ENCODE measurements at places on chromosomes 16 and 17.

DNA sequence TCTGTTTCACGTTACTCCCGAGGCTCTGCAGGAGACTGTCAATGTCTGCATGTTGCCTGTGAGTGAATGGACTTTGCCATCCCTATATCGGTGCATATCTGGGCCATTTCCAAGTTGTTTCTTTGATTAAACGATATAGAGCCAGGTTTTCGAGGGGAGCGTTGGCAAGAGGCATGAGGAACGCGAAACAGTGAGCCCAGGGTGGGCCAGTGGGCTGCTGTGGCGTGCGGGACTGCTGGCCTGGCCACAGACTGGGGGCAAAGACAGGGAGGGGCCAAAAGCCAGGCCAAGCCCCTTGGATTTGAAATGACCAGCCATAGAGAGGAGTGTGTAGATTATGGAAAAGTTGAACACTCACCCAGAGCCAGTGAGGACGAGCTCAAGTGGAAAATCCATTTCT, 3.5 kb downstream of the CRHR1 start:
- no peak for DNase-seq

DNA sequence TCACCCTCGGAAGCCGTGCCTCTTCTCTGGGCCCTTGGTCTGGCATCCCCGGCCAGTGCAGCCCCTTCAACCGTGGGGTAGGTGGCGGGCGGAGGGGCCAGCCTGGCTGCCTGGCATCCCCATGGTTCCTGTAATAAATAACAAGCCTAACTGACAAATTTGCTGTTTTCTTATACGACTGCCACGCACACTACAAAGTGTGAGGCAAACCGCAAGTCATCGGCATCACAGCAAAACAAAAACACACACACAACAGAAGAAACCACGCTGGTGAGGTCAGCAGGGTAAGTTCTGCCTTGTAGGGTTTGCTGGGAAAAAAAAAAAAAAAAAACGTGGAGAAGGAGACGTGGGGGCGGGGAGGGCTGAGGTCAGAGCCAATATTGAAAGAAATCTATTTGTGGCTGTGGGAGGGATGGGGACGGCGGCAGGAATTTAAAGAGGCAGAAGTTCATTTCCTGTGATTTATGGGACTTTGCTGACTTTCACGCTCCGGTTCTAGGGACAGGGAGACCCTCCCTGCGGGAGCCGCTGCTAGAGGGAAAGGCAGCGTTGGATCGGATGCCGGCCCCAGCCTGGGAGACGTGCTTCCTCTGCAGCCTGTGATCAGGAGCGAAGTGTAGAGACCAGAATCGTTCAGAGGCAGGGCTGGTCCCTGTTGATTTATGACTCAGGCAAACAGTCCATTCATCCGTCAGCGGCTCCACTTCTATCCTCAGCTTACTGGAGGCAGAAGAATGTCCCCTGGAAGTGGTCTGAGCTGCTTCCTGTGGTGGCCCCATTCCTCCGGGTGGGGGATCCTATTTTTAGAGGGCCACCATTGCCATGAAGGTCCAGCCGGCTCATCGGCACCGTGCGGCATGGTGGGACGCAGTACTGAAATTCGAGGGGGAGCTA, 162.8 kb downstream of the FOXL1 start:
- no peak for DNase-seq

DNA sequence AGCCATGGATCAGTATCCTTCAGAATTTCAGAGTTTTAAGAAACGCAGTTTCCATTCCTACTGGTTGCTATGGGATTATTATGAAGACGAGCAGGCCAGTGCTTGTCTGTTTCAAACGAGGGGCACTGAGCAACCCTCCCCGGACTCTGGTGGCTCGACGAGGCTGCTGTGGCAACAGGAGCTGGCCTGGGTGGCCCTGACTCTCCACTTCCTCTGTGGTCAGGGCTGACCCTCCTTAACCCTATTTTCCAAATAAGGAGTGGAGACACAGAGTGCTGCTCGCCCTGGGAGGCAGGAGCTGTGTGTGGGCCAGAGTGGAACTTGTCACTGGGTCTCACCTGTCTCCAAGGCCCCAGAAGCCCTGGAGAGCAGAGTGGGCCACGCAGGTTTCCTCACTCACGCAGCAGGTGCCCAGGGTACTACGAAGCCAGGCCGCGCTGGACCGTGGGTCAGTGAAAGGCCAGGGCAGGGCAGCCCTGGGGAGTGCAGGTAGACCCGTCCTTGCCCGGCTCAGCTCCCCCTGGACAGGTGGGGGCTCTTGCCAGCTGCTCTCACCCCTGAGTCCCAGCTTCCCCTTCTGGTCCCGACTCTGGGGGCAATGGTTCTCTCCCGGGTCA, 3.3 kb downstream of the GALNS start:
- DNase-seq = no peak

GRCh38 chr17:66855204-66855603, 20.3 kb downstream of the CACNG5 start:
- DNase-seq = peak; percentile 8

GRCh38 chr16:22394121-22394520, 19.7 kb upstream of the CDR2 start:
- DNase-seq = no peak

GRCh38 chr17:59342681-59343131, 11.3 kb downstream of the YPEL2 start:
- no peak for DNase-seq

DNA sequence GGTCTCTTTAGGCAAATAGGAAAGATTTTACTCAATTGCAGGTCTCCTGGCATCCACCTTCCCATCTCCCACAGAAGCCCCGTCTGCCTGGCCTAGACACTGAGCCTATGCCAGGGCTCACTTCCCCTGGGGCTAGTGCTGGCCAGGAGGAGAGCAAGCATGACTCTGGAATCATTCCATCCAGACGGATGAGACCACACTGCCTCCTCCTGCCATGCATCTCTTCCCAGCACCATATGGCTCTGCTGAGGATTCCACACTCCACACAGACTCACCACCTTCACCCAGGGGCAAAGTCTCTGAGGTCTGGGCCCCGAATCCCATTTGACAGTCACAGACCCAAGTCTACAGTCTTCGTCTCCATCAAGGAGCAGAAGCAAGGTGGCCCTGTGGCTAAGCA, 346.5 kb downstream of the C16orf95 start:
- no peak for DNase-seq

GRCh38 chr16:52293204-52293603, 253.7 kb downstream of the TOX3 start:
- DNase-seq = no peak

DNA sequence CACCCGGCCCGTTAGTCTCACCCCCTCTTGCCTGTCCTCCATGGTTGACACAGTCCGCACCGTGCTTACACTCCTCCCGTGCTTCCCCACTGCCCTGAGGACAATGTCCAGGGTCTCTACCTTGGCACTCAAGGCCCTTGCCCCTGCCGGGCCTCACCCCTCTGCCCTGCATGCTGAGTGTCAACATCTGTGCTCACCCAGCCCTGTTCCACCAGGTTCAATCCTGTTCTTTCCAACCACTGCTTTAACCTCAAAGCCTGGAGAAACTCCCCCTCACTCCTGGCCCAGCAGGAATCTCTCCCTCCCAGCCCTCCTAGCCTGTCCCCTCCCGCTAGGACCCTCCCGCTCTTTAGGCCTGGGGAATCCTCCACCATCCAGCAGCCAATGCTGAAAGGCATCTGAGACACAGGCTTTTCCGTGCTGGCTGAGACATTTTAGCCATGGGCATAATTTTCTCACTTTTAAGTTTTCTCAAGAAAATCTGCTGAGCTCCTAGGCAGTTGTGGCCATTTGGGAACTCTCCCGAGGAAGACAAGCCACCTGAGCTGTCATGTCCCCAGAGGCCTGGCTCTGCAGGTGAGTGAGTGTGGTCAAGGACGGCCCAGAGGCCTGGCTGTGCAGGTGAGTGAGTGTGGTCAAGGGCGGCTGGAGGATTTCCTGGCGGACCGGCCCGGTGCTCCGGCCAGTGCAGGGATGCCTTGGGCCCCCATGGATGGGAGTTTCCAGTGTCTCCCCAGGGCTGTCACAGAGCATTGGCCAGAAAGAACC, 10.8 kb upstream of the P2RX1 start:
- no peak for DNase-seq

DNA sequence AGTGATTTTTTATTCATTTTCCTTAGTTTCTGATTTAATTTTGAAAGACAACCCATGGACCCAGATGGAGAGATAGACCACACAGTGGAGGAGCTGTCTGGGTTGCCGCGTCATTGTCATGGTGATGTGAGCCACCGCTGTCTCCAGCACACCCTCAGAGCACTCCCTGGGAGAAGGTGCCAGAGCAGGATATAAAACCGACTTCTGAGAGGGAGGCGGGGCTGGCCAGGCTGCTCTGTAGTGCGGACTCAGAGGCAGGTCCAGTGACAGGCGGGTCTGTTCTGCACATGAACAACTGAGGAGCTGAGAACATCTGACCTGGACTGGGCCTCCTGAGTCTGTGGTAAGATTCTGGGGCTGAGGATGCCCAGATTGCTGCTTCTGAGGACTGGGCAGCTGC, 216.3 kb upstream of the NLRP1 start:
- DNase-seq = no peak

GRCh38 chr16:13873835-13874438, 46.0 kb upstream of the ERCC4 start:
- DNase-seq = no peak

- no peak for DNase-seq
These were observed 451.1 kb downstream of the HS3ST3B1 start for GRCh38 chr17:14752011-14752410.

DNA sequence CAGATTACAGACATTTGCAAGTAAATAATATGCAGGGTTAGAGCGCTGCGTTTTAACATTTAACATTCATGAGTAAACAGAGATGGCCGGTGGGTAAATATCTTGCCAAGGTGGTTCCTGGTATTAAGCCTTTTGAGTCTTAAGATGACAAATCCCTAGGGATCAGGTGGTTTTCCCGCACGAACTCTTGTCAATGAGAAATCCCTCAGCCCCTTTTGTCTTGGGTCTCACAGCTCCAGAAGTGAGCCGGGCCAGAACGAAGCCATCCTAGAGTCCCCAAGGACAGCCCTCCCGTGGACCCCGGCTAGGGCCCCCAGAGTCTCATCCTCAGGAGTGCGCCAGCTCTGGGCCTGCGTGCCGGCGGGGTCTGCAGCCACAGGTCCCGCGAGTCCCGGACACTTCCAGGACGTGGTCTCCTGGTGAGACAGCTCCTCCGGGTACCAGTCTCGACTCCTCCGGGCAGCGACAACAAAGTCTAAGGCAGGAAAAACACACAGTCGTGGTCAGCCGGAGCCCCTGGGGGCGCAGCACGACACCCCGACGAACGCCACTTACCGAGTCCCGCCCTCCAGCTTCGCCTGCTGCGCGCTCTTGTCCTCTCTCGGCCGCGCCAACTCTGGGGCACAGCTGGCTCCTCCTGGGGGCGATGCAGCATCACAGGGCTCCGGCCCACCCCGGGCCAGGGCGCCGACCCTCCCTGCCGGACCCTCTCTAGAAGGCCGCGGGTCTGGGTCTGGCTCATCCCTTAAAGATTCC, 13.3 kb downstream of the MIS12 start:
- DNase-seq = no peak

- no peak for DNase-seq
These were observed 257.5 kb downstream of the ENGASE start for GRCh38 chr17:79332011-79332554.

GRCh38 chr16:2155977-2156848, 631 bp downstream of the TRAF7 start:
- no peak for DNase-seq

DNA sequence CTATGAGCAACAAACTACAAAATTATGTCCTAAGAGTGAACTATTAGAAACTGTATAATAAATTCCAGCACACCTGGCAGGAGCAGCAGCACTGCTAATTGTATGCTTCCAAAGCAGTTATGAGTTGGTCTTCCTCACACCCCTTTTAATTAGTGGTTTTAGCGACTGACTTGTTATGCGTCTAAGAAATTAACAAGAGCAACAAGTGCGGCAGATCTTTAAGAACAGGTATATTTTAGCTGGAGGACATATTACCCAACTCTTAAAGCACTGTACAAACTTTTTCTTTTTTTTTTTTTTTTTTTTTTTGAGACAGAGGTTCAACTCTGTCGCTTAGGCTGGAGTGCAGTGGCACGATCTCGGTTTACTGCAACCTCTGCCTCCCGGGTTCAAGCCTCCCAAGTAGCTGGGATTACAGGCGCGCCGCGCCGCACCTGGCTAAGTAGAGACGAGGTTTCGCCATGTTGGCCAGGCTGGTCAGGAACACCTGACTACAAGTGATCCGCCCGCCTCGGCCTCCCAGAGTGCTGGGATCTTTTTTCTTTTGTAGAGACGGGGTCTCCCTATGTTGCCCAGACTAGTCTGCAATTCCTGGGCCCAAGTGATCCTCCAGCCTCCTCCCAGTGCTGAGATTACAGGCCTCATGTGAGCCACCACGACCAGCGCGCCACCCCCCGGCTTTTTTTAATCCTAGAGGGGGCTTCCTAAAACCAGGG, 1.6 kb upstream of the FBXL20 start:
- no peak for DNase-seq

- no peak for DNase-seq
These were observed 215.8 kb downstream of the RBFOX3 start for GRCh38 chr17:79395066-79395465.

- DNase-seq = no peak
These were observed 90.7 kb downstream of the SOCS1 start for GRCh38 chr16:11165349-11165748.

DNA sequence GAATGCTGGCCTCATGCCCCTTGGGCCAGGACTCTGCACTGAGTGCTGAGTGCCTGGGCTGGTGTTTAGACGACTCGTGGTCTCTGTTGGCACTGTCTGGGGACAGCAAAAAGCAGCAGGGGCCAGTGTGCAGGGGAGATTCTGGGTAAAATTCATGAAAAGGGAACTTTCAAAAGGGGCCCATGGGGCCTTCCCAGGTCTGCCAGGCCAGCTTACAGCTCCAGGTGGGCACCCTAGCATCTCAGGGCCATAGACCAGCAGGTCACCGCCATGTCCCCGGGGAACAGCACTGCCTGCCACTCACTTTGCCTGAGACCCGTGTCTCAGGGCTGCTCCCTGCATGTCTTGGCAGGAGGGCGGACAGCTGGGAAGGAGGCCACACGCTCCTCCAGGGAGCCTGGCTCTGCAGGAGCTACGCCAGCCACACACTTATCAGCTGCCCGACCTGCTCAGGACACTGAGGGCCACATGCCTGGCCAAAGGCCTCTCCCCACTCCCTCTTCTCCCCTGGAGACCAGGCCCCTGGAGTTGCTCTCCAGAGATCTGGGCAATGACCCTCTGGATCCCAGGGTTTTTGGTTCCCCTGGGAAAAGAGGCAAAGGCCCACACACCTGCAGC, 8.8 kb upstream of the FASN start:
- DNase-seq = no peak

- no peak for DNase-seq
These were observed 6.5 kb upstream of the CTCF start for GRCh38 chr16:67555795-67556212.

DNA sequence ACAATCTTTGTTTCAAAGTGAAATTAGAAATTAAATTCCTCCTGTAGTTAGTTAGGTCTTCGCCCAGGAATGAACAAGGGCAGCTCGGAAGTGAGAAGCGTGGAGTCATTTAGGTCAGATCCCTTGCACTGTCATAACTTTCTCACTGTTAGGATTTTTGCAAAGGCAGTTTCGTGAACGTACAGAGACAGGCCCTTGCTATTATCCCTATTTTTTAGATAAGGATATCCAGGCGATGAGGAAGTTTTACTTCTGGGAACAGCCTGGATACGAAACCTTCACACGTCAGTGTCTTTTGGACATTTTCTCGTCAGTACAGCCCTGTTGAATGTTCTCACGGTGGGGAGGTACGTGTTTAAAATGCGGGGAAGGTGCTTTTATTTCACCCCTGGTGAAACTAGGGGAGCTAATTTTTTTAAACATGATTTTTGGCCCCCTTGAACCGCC, 318 bp upstream of the RBL2 start:
- DNase-seq = no peak
